ENCODE measurements at places on chromosomes 6 and 20.

DNA sequence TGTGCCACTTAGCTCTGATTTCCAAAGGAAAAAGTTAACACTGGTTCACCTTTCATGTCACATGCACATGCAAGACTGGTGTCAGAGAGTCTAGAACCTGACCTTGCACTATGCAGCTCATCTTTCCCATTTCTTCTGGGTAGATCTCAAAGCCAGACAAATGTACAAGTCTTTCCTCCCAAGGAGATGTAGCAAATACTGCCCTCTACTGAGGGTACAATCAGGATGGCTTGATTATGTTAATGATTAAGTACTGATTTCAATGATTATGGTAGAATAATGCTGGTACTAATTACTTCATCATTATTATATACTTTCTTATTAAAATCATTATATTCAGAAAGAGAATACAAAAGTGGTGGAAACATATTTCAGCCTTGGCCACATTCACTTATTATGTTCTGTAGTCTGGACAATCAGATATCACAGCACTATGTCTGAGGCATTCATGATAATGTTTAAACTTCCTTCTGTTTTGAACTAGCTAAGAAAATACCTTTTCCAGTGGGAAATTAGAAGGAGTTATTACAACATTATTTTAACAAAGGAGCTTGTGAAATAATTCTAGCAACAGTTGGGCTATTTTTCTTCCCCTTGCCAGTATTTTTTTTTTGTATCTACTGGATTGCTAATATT, 68.5 kb upstream of the FOXO3 start:
- DNase-seq: peak; percentile 23

GRCh38 chr20:57445298-57445697, 54.1 kb downstream of the RBM38 start:
- DNase-seq: no peak

- no peak for DNase-seq
Observed at GRCh38 chr6:144265390-144265789, 19.7 kb upstream of the UTRN start.

DNA sequence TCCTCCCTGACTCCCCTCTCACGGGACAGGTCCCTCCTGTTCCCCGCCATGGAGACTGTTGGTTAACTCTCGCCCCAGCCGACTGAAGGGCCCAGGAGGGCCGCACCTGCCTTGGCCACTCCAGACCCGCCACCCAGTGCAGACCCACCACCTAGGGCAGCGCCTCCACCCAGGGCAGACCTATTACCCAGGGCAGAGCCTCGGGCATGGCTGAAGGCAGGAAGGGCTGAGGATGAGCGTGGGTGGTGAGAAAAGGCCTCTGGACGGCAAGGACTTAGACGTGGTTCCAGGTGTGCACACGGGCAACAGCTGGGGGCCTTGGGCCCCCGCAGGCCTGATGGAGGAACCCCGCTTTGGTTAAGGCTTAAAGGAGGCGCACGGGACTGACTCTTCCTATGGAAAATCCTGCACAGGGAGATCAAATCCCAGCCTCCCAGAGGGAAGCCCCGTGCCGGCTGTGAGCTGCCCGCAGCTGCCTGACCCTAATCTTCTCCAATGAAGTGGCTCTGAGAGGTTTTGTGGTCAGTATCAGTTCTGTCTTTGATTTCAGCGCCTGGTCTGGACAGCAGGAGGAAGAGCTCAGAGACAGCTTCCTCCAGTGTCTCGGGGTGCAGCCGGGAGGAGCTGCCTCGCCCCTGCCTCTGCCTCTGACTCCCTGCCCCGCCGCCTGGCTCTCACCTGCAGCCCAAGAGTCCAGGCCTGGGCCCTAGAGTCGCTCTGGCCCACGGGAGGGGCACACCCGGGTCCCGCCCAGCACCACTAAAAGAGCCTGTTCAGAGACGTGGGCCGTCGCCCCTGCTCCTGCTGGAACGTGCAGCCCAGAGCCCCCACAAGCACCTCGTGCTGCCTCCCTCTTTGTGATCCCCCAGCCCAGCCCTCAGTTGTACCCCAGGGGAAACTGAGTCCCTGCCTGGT, 12.1 kb upstream of the CHRNA4 start:
- DNase-seq: no peak

- DNase-seq: no peak
Observed at GRCh38 chr6:81940451-81940985, 188.0 kb upstream of the TENT5A start.

DNA sequence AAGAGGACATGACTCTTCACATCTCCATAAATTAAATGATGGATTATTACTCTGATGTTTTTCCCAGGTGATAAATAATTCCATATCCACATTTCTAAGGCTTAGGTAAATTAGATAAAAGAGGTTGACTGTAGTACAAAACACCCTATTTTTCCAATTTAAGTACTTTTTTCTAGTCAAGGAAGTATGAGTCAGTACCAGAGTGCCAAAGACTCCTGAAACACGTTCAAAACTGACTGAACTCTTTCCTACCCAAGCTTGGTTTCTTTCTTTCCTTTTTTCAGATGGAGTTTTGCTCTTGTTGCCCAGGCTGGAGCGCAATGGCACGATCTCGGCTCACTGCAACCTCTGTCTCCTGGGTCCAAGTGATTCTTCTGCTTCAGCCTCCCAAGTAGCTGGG, 85.0 kb downstream of the DOK5 start:
- no peak for DNase-seq

DNA sequence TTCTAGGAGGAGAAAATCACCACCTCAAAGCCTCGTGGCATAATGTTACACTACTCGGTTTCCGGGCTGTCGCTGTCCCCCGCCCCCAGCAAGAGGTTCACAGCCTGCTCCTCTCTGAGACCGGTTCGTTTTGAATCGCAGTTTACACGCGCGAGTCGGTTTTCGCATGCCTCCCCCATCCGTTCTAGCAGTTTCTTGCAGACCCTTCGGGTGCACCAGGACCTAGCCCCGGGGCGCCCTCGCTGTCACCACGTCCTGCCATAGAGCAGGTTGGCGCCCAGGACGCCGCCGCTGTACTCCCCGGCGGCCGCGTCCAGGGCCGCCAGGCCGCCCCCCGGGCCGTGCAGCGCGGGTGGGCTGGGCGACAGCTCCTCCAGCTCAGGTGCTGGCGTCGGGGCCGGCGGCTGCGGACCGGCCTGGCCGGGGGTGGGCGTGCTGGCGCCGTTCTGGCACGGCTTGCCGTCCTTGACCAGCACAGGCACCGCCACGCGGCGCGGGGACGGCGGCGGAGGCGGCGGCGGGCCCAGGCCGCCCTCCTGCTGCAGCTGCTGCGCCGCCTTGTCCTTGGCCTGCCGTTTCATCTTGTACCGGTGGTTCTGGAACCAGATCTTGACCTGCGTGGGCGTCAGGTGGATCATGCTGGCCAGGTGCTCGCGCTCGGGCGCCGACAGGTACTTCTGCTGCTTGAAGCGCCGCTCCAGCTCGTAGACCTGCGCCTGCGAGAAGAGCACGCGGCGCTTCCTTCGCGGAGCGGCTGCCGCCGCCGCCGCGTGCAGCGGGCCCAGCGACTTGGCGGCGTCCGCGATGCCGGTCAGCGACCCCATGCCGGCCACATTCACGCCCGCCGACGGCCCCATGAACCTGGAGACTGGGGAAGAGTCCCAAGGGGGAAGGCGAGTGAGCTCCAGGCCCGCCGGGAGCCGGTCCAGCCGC, 1.4 kb downstream of the NKX2-4 start:
- DNase-seq: peak; percentile 39

DNA sequence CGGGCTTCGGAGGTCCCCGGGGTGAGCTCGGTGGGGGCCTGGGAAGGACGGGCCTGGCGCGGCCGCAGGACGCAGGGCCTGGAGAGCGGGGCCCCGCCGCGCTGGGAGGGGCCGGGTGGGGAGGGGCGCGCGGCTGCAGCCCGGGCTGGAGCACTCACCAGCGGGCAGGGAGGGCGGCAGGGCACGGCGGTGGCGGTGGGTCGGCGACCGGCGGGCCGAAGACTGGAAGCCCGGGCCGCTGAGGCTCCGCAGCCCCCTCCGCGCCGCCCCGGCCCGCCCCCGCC, at the start of gene GATA5:
Gene GATA5, minus strand, starts transcription at position 224 of the 284 bp plus-strand sequence. CDS start 474 bp downstream, outside the sequence.
- DNase-seq: no peak

DNA sequence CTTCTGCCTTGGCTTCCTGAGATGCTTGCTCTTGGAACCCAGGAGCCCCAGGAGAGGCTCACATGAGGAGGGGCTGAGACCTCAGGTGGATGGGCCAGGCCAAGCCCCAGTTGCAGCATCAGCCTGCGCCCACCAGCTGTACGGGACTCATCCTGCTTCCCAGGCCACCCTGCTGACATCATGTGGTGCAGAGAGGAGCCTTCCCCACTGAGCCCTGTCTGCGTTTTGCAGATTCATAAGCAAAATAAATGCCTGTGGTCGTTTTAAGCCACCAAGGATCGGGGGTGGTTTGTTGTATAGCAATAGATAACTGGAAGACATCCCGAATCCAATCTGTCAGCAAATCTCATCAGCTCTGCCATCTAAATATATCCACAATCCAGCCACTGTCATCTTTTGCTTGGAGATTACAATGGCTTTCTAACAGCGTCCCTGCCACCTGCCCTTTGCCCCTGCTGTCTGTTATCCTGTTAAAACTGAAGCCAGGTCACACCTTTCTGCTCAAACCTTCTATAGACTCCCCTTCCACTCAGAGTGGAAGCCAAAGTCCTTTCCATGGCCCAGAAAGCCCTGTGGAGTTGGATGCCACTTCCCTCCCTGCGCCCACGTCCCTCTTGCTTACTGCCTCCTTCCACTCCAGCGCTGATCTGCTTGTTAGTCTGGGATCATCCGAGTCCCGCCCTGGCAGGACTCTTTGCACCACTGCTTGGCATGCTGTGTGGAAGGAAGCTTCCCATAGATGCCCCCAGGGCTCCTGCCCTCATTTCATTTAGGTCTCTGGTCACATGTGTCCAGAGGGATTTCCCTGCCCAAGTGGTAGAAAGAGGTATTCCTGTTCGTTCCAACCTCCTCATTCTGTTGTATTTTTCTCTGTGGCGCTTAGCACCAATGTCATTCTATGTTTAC, 24.0 kb upstream of the MLN start:
- no peak for DNase-seq

DNA sequence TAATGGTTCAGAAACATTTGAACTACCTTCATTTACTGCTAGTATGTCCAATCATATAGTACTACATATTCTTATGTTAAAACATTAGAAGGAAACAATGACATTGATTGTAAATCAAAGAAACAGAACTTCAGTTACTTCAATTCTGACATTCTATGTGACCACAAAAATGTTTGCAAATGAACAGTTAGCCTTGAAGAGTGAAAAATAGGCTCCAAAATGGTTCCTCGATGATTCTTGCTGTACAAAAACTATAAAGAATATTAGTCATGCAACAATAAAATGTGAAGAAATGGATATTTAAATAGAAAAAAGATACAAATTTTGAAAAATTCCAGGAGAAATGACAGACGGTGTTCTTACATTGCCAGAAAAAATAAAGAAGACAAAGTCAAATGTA, 686.9 kb downstream of the BCKDHB start:
- no peak for DNase-seq

- no peak for DNase-seq
Observed at GRCh38 chr20:21698494-21699215, 6.8 kb upstream of the PAX1 start.

GRCh38 chr20:717832-718231, 42.2 kb upstream of the SCRT2 start:
- DNase-seq: no peak

DNA sequence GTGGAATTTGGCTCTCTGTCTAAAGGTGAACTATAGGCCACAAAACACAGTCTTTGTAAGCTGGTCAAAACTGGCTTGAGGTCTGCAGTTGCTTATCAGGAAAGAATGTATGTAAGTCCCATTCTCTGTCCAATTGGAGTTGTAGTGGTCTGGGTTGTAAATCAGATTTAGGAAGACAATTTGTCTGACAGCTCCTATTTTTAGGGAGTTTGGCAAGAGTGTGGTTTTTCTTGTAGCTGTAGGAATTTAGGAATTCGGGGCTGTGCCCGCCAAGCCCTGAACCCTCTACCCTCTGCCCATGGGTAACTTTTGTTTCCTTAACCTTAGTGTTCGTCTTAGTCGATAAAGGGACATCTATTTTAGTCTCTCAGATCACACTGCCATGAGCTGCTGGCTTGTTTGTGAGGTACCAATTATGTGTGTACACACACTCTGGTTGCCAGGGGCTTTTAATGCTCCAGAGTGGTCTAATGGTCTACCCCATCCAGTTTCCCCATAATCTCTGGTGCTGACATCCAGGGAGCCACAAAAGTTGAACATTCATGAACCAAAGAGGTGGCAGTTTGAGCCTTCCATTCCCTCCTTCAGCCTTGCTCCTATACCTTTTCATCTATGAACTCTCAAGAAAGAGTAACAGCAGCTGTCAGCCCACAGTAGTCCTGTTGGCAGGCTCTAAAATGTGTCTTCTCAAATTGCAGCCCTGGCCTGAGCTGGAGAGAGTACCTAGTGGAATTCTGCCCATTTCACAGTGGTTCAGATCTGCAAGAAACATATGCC, 93.0 kb downstream of the ANKRD6 start:
- no peak for DNase-seq

GRCh38 chr6:144478483-144478882, 193.3 kb downstream of the UTRN start:
- no peak for DNase-seq

DNA sequence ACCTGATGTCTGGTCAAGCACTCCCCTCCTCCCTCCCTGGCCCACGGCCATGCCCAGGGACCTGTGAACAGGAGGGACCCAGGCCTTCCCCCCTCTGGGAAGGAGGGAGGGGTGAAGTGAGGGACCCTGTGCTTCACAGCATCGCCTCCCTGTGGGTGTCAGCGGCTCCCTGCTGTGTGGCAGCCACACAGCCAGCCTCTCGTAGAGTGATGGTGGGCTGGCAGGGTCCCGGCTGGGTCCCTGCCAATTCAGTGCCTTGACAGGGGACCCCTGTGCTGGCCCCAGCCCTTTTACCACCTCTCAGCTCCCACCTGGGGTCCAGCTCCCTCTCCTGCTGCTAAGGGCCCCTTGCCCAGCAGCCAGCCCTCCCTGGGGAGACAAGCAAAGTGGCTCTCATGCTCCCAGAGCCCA, 31.3 kb upstream of the GRM4 start:
- DNase-seq: no peak

GRCh38 chr6:46044881-46045617, 29.4 kb upstream of the CLIC5 start:
- no peak for DNase-seq

DNA sequence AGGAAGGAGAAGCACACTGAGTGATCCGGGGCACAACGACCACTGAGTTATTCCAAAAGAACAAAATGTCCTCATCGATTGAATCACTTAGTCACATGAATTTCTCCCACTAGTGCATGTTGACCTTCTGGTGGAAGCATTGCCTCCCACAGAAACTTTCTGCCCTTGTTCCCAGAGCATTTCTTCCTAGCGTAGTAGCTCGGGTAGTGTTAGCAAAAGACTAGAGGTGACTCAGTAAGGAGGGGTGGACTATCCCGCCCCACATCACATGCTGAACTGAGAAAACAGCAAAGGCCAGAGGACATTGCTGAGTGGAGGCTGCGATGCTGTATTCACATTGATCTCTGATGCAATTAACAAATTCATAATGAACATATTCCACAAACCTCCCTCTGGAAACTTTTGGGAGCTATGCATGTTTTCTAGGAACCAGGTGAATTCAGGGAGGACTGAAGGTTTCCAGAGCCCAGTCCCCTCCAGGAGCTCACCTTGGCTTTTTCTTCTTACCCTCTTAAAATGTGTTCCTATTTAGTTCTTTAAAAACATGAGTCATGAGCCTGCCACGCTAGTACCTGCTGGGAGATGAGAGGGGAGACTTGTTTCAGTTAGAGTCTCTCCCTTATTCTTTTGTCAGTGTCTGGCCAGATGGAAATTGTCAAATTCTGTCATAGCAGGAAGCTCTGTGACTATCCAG, 507.9 kb downstream of the CDH26 start:
- DNase-seq: no peak
